Glutamatergic neuron (in vitro differentiated cells): ENCODE measurements at places on chromosomes 5 and 9.

GRCh38 chr5:115209279-115209678, 39.6 kb upstream of the TRIM36 start:
- DNase-seq, result no peak

- DNase-seq, result no peak
Measured at GRCh38 chr5:39151745-39152144, 67.6 kb downstream of the FYB1 start.

DNA sequence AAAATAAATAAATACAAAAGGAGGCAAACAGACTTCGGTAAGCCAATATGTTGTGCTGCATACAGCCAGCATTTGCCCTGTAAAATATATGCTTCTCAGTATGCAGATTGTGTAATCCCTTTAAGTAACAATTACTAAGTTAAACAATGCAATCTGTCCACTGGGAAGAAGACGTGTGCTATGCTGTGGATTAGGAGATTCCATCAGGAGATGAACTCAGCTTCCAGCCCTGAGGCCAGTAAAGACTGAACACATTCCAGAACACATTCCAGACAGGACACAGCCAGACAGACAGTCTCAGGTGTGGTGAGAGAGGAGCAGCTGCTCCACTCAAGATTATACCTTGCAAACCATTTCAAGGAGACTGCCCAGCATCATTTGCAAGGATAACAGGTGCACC, 97.8 kb downstream of the MPDZ start:
- no peak for DNase-seq

- no peak for DNase-seq
Measured at GRCh38 chr5:14775857-14776256, 95.7 kb downstream of the ANKH start.

GRCh38 chr5:13987843-13988464, 43.5 kb upstream of the DNAH5 start:
- DNase-seq, result peak; percentile 59
